ENCODE measurements at places on chromosomes 4 and X.

DNA sequence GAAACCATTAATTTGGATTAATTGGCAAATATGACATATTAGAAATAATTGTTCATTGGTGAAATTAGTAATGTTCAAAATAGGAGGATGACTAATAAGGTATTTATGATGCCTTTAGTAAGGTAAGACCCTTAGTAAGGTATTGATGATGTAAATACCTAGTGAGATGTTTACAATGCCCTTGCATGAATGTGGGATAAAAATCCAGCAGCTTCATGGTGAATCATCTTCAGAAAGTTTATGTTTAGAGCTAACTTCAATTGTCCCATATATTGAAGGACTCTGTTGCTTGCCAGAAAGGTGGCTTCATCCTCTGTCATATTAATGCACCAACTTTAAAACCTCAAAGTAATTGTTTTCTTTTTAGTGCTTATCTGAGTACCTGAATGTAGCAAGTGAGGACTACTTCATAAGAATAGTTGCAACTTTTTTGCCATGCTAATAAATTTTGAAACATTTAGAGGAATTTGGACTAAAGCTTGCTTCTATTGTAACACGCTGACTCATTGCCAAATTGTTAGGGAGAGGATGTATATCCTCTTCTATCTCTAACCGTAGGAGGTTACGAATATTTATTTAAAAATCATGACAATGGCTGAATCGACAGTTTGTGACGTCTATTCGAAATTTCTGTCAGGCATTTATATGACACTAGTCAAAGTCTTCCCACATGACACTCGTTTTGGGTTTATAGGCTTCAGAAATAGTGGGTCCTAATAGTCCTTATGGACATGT is 174.1 kb upstream of the HS3ST1 start:
- DNase-seq, result no peak

DNA sequence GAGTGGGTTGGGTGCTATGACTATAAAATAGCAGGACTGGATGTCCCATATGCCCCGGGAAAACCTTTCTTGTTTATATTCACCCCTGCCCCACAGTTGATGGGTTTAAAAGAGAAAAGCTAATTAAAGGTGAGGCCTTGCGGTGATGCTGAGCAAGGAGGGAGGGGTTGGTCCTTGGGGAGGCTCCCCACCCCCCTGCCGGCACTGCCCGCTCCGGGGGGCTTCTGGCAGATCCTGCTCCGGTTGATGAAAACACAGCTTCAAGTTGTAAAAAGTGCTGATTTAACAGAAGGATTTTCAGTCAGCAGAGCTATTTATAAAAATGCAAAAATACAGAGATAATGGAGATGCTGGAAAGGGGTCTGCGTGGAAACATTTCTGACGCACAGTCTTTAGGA is 68.6 kb downstream of the MTMR1 start:
- no peak for DNase-seq

GRCh38 chr4:105145903-105146275 is 787 bp upstream of the TET2 start:
- DNase-seq, result no peak

DNA sequence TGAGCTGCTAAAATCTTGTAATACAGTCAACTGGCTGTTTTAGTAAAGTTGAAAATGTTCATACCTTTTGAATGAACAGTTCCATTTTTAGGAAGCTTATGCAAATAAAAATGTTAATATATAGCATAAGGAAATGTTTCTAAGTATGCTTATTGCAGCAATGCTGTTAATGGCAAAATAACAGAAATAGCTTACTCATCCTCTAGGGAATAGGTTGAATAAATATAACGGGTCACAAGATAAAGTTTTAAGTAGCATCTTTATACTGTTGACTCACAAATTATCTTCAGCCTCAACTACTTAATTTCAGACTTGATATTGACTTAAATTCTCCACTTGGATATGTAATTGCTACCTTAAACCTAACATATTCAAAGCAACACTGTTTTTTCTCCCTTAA is 27.7 kb downstream of the HERC3 start:
- no peak for DNase-seq

DNA sequence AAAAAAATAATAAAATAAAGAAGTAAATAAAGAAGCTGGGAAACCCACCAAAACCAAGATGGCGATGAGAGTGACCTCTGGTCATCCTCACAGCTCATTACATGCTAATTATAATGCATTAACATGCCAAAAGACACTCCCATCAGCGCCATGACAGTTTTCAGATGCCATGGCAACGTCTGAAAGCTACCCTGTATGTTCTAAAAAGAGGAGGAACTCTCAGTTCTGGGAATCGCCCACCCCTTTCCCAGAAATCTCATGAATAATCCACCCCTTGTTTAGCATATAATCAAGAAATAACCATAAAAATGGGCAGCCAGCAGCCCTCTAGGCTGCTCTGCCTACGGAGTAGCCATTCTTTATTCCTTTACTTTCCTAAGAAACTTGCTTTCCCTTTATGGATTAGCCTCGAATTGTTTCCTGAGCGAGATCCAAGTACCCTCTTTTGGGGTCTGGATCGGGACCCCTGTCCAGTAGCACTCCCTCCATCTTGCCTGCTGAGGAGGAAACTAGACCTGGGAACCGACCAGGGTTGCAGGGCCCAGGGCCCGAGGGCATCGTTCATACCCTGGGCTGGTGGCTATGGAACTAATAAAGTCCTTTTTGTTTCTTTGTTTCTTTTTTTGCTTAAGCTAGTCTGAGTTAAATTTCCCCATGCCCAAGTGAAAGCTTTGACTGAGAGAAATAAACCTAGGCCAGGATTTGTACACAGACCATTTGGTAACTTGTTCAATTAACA is 30.9 kb downstream of the HTT-AS start:
- DNase-seq, result no peak

DNA sequence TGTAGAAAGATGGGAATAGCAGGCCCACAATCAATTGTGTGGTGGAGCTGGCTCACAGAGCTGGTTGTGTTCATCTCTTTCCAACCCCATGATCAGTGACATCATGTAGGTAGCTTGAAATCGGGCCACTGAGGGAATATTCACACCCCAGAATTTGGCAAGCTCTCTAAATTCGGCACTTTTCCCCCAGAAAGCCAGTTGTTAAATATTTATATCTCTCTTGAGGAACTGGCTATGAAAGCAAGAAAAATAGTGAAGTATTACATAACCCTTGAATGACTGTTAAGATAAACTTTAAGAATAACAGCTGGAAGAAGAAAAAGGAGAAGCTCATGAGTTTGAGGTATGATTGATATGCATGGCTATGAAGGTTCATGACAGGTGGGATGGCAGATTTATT is 38.9 kb downstream of the GPRIN3 start:
- no peak for DNase-seq

DNA sequence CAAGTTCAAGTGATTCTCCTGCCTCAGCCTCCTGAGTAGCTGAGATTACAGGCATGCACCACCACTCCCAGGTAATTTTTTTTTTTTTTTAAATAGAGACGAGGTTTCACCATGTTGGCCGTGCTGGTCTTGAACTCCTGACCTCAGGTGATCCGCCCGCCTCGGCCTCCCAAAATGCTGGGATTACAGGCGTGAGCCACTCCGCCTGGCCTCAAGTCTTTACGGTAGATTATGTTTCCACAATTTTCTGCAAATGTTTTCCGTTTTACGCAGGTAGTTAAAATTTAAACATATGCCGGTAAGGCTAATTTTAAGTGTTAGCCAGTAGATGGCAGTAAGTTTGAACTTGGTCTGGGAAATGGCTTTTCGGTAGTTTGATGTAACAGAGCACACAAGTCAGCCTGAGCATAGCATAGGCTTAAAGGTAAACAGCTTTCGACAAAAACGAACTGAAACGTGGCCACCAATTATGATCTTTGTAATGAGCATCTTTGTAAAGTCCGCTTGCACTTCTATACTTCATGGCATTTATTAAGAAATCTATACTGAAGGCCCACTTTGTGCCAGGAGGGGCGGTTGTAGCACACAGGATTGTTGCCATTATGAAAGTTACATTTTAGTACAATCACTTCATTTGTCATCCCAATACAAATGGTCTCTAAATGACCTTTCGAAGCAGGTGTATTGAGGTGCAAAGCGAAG is 31.1 kb downstream of the CCKAR start:
- peak; percentile 67 for DNase-seq
